H9 (cell line): ENCODE measurements at places on chromosomes 2 and 18. TPM values are rescaled to one million over a fixed set of nuclear protein-coding genes. Genes with fewer than 3 reads are reported as not detected.

The SLC9A4 gene
- total RNA-seq, result not detected in 2 replicates

- H3K27me3 ChIP-seq, result no peaks in the 10 kb centered on the region
- no peaks in the 10 kb centered on the region for H3K36me3 ChIP-seq
- DNase-seq, result no peak
- H3K27ac ChIP-seq, result no peak overlapping the region
- H3K4me3 ChIP-seq, result no peak overlapping the region
These were observed 272.9 kb upstream of the EPHA4 start for GRCh38 chr2:221845021-221845365.

GRCh38 chr2:220377482-220378155 is 750.2 kb downstream of the SLC4A3 start:
- H3K36me3 ChIP-seq, result peaks cover 20% of the 10 kb centered on the region
- no peak overlapping the region for H3K27ac ChIP-seq
- no peak overlapping the region for H3K4me3 ChIP-seq
- no peak for DNase-seq
- peaks cover 12% of the 10 kb centered on the region; the same call in 1 of the 2 replicates for H3K4me1 ChIP-seq

GRCh38 chr2:158730621-158731140 is 64.4 kb upstream of the DAPL1 start:
- DNase-seq, result no peak
- no peaks in the 10 kb centered on the region for H3K27me3 ChIP-seq
- no peak overlapping the region for H3K4me3 ChIP-seq
- H3K4me1 ChIP-seq, result no peaks in the 10 kb centered on the region
- no peak overlapping the region for H3K27ac ChIP-seq

DNA sequence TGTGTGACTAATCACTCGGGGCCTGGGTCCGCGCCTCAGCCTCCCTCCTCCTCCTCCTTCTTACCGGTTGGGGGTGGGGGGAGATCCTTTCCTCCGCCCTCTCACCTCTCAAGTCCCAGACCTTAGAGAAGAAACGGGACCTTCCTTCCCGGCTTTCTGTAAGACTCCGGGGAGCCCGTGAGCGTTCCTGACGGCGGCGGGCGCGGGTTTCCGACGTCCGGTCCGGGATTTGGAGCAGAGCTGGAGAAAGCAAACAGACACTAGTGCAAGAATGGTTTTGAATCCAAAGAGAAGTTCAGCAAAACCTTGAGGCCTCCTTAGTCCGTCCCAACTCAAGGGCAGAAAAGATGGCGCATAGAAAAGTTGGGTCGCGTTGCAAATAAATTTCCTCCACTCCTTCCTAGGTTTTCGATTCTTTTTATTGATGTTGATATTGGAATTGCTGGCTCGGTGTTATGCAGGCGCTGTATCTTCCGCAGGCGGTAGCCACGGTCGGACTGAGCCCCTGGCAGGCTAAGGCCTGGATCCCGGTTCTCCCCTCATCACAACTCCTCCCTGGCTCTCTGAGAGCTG is 2.0 kb downstream of the DLX1 start:
- peaks cover 2% of the 10 kb centered on the region; the same call in 1 of the 2 replicates for H3K4me1 ChIP-seq
- no peak for DNase-seq
- peak overlapping the region; percentile 43 for H3K4me3 ChIP-seq
- H3K27ac ChIP-seq, result no peak overlapping the region
- H3K36me3 ChIP-seq, result no peaks in the 10 kb centered on the region

DNA sequence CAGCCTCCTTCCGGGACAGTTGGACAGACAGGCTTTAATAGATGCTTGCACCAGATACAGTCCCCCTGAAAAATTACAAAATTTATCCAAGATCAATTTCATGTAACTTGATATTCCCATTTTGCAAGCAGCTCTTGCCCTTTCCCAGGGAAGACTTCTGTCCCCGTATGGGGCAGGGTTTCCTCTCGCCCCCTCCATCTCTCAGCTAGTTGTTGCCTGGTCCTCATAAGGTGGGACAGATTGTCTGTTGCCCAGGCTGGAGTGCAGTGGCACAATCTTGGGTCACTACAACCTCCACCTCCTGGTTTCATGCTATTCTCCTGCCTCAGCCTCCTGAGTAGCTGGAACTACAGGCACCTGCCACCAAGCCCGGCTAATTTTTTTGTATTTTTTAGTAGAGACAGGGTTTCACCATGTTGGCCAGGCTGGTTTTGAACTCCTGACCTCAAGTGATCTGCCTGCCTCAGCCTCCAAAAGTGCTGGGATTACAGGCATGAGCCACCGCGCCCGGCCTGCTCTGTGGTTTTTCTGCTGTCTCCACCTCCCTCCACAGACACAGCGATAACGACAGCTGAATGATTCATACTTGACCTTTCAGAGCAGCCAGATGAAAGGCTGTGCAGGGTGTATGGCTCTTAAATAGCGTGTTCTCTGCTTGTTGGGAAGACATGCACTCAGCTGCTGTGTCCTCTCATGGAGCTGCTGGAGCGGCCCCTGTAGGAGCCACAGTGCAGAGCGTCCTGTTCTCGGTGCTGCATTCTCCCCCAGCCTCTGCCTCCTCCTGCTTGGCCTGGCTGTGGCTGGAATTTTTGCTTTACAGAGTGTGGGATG is 61.4 kb downstream of the TTC39C start:
- peaks cover 18% of the 10 kb centered on the region for H3K36me3 ChIP-seq
- H3K27ac ChIP-seq, result no peak overlapping the region
- DNase-seq, result peak; percentile 79
- H3K4me1 ChIP-seq, result peaks cover 3% of the 10 kb centered on the region; the same call in 1 of the 2 replicates

The VAMP8 gene
- 33.4 and 34.3 TPM in 2 replicates for total RNA-seq

The LYG1 gene
- 0.31 and 0.37 TPM in 2 replicates for total RNA-seq

The ST8SIA5 gene
- total RNA-seq, result 0.63 and 0.75 TPM in 2 replicates

GRCh38 chr2:115163572-115163971 is 721.1 kb downstream of the DPP10 start:
- peaks cover 15% of the 10 kb centered on the region; the same call in 1 of the 2 replicates for H3K27me3 ChIP-seq
- no peaks in the 10 kb centered on the region; the same call in 1 of the 2 replicates for H3K36me3 ChIP-seq
- H3K4me1 ChIP-seq, result no peaks in the 10 kb centered on the region; the same call in 1 of the 2 replicates
- peak; percentile 29 for DNase-seq

The SLC5A7 gene
- total RNA-seq, result 0.11 TPM in 1 of 2 replicates, not detected in the other

DNA sequence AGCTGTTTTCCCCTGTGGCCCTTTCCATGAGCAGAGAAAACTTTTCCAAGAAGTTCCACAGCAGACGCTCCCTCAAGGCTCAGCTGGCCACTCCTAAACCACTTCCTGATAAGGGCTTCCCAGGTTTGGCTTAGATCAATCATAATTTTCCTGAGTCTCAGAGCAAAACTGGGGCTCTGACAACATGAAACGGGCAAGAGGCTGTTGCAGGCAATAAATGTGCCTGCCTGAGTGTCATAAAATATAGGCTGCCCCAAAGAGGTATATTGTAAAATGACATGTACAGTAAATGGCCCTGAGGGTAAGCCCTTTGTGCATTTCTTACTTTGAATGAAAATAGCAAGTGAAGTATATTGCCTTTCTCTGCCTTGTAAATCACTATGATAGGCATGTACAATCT is 105.6 kb upstream of the UXS1 start:
- no peaks in the 10 kb centered on the region; the same call in 2 of the 3 replicates for H3K36me3 ChIP-seq
- no peak for DNase-seq
- no peak overlapping the region for H3K4me3 ChIP-seq
- no peak overlapping the region for H3K27ac ChIP-seq
- no peaks in the 10 kb centered on the region for H3K4me1 ChIP-seq

GRCh38 chr2:118834901-118835745 is 12.3 kb downstream of the EN1 start:
- H3K4me1 ChIP-seq, result no peaks in the 10 kb centered on the region; the same call in 1 of the 2 replicates
- H3K4me3 ChIP-seq, result peak overlapping the region; percentile 87
- H3K27ac ChIP-seq, result no peak overlapping the region

DNA sequence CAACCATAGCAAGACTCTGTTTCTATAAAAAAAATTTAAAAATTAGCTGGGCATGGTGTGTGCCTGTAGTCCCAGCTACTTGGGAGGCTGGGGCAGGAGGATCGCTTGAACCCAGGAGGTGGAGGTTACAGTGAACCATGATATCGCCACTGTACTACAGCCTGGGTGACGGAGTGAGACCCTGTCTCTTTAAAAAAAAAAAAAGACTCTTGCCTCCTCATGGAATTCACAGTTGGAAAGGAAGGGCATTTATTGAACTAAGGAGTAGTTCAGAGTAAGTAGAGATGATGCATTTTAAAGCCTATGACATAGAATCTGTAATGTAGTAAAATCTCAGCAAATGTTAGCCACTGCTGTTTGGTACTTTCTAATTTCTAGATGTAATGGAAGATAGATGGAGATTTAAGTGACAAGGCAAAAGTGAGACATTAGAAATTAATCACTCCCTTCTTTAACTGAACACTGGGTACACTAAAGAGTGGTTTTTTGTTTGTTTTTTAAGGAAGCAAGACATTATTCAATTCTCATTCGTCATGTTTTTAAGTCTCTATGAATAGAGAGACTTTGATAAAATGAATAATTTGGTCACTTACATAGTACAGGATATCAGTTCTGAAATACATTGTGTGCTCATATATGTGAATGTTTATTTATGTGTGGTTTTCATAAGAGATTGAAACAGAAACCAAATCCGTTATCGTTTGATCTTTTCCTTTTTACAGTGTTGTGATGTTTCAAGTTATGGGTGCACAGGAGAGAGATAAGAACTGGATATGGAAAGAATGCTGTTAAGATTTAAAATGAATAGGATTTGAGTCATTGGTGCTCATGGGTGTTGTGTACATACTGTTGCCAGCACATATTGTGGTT is 186.1 kb upstream of the STON1 start:
- no peak for DNase-seq
- H3K27me3 ChIP-seq, result no peaks in the 10 kb centered on the region
- no peak overlapping the region for H3K27ac ChIP-seq
- no peaks in the 10 kb centered on the region for H3K4me1 ChIP-seq

The HOXD13 gene
- total RNA-seq, result not detected in 2 replicates

DNA sequence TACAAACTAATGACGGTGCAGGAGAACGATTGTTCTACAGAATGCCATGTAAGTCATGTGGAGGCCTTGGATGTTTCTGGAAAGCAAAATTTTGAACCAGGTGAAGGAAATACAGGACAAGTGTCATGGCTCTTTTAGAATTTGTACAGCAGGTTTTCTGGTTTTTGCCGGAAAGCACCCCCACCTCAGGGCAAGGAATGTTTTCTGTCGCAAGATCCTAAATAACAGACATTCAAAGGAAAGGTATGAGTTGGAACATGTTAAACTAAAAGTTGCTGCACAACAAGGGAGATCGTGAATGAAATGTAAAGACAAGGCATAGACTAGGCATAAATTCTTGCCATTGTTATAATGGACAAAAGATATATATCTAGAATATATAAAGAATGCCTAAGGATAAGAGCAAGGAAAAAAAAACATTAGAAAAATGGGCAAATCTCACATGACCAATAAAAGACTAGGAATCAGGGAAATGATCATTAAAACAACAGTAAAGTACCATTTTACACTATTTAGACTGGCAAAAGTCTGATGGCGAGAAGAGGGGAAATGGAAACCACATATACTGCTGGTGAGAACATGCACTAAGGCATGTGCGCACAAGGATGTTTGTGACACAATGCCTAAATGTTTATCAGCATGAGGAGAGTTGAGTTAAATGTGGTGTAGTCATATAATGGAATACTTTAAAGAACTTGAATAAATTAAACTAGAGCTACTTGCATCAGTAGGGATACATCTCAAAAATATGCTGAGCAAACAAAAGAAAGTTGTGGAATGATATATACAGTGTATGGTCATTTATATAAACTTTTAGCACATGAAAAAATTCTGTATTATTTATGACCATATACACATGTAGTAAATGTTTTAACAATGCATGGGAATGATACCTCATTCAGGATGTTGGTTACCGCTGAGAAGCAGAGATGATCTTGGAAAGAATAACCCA is 127.0 kb downstream of the EML6 start:
- H3K27ac ChIP-seq, result no peak overlapping the region
- no peak for DNase-seq
- no peaks in the 10 kb centered on the region for H3K27me3 ChIP-seq
- H3K4me1 ChIP-seq, result no peaks in the 10 kb centered on the region

- no peaks in the 10 kb centered on the region for H3K36me3 ChIP-seq
- H3K4me1 ChIP-seq, result no peaks in the 10 kb centered on the region
- H3K27ac ChIP-seq, result no peak overlapping the region
- no peak overlapping the region for H3K4me3 ChIP-seq
These were observed 29.8 kb upstream of the LAMA1 start for GRCh38 chr18:7147399-7147798.
